ENCODE measurements at places on chromosomes 3 and 15.

DNA sequence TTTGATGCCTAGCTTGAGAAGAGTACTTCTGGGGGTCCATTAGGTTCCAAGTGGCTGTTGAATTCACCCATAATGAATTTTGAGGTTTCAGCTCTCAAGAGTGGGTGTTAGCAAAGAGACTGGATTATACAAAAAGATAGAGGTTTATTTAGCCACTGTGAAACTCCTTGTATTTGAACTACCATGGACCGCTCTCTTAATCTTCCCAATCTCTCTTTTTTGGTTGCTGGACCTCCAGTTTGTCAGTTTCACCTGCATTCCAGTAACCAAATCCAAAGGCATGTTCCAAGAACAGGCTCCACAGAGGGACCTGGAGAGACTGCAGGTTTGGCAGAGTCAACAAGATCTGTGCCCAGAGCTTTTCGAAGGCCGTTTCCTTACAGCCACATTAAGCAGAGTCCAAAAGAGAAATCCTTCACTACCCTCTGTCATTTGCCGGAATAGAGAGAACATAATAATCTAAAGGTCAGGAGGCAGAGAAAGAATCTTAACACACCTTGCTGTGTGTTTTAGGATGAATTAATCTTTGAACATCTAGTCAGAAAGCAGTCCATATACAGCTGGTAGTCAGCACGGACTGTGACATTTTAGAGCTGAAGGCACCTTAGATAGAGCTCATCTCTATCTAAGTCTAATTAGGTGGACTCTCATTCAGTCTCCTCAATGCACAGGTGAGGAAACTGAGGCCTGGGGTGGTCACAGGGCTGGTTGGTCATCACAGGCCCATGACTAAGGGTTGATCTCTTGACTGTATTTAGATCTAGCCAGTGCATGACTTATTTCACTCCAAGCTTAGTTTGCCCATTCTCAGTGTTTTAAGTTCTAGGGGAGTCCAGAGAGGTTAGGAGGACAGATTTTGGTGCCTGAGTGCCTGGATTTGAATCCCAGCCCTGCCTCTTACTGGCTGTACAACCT, 1.3 kb downstream of the ABHD2 start:
- DNase-seq: no peak

GRCh38 chr3:71317749-71318457, 265.6 kb downstream of the FOXP1 start:
- peak; percentile 53 for DNase-seq

DNA sequence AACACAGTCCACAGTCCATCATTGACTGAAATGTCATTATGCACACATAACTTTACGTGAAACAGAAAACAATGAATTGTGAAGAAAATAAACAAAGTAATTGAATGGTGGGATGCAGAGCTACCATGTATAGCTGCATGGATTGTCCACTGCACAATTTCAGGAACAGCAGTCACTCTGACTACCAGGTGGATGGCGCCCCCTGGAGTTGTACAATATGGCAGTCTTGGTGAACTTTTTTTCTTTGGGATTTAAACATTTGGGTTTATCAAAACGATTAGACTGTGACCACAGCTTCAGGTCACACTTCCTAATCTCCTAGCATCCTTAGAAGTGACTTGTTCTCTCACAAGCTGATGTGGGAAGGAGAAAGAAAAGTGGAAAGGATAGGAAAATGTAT, 48.9 kb upstream of the TCF12 start:
- peak; percentile 29 for DNase-seq

GRCh38 chr3:48563382-48563918, at the start of gene UCN2:
UCN2 (minus strand) TSS chr3:48563781; CDS start chr3:48563124, 657 bp downstream.
- no peak for DNase-seq
